ENCODE measurements at places on chromosomes 7 and 10. TPM values are rescaled to one million over a fixed set of nuclear protein-coding genes. Genes with fewer than 3 reads are reported as not detected.

Gene PAPOLB
- under 0.01 TPM for total RNA-seq

Gene KAZALD1
- total RNA-seq, result 84.3 TPM

Gene CYP3A7
- total RNA-seq, result 1.1 TPM

Gene POLR2J3
- 18.1 TPM for total RNA-seq

Gene MRLN
- not detected for total RNA-seq
